Activated CD4-positive, alpha-beta T cell treated with anti-CD3 and anti-CD28 coated beads, Interleukin-2, amount 50 U/mL, for 24 hours (primary cell): ENCODE measurements at places on chromosomes 2 and 18.

GRCh38 chr18:63460414-63460813 is 16.3 kb upstream of the SERPINB5 start:
- no peak for DNase-seq

- DNase-seq: no peak
Observed at GRCh38 chr2:219676586-219676985, 49.2 kb downstream of the SLC4A3 start.

DNA sequence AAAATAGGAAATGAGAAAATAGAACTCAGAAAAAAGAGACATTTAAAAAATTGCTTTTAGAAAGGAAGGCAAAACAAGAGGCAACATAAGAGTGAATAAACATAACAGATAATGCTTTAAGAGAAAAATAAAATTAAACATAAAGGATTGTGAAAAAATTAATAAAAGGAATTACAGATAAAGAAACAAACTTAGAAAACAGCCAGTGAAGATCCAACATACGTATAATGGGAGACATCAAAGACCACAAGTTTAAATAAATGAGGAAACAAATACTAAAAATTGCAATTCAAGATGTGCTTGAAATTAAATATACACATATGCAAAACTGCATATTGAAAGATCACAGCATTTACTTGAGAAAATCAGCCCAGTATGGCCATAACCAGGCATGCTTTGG is 448.9 kb downstream of the NBAS start:
- no peak for DNase-seq

- DNase-seq: no peak
Observed at GRCh38 chr18:25518716-25519053, 166.7 kb upstream of the ZNF521 start.

DNA sequence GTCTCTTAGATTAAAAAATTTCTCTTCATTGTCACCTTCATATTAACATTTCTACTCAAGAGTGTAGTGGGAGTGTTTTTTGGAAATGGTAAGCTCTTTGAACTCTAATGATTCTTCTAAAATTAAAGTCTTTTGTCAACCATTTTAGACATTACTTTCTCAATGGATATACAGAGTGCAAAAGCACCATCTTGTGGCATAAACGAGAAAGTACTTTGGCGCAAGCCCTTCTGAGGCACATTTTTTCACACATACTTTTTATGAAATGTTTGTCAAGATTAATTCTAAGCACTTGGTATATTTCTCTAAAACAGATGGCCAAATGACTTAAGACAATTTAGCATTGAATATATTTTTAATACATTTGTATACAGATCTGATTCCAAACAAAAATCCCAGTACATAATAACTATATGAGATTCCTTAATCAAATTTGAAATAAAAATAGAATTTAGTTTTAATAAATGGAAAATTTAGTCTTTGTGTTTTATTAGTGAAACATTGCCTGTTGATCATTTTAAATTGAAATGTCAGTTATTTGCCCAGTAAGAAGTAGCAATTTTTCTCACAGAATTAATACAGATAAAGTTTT is 63.3 kb upstream of the GALNT5 start:
- DNase-seq: peak; percentile 12

DNA sequence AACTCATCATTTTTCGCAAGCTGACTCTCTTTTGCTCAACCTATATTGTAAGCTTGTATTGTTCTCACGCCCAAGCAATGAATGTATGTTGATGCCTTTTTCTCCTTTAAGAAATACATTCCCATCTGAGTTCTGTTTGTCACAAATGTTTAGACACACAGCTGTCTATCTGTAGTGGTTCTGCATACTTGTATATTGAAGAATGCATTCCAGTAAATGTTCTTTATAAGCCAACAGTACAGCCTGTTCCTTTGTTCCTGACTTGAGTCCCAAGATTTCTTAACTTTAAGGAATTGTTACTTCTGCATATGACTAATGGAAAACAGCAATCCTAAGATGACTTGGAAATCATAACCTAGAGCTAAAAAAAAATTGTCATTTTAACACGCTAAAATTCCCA is 849.1 kb upstream of the POU3F3 start:
- no peak for DNase-seq

DNA sequence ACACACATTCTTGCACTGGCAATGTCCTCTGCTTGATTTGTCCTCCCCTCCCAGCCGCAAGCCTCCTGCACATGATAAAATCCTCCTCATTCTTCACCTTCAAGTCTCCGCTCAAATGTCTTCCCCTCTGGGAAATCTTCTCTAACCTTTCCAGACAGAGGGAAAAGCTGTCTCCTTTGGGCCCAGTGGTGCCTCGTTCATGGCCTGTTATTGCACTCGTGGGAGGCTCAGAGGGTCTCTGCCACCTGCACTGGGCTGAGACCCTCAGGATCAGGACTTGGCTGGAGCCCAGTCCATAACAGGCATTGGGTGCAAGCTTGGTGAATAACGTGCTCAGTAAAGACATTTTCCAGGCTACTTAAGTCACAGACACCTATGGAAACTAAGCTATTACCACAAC is 68.6 kb downstream of the PTGR3 start:
- DNase-seq: no peak

DNA sequence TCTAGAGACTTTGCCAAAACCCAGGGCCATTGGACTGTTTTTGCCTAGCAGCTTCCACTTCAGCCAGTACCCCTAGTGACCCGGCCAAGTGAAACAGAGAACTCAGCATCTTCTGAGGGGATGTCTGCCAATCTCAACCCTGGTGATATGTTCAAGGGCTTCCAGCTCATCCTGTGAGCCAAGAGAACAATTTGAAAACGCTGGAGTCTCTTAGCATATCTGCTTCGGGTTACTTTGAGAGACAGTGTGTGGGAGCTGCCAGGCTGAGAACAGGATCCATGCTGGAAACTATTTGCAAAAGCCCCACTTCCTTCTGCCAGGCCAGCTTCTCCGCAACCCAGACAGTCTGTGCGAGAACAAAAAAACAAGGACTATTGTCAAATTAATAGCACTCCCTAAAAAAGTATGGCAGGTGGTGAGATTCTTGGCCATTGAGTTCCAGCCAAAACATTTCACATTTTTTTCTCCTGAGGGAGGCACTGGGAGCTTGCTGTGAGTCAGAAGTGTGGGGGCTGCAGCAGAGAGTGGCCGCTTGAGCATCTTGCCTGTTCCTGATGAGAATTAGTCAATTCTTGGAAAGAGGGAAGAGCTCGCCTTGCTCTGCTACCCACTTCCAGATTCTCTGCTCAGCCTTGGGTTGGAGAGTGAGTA is 395.6 kb upstream of the TRIB2 start:
- DNase-seq: no peak

- no peak for DNase-seq
Observed at GRCh38 chr18:35696307-35696706, 114.8 kb downstream of the GALNT1 start.

DNA sequence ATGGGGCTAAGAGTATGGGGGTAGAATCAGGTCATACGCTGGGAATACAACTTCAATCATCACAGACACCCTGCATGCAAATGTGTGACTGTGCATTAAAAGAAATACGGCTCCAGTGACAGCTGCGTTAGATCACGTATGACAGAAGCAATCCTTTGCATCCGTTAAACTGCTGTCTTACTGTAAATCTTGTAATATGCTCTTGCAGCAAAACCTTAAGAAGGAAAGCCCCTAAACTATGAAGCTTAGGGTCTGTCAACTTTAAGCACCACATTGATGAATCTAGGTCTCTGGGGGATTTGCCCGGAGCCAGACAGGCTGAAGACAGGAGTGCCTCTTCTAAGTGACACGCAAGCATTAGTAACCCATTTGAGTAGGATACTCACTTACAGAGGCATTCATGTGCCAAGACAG is 84.7 kb upstream of the EML6 start:
- no peak for DNase-seq

DNA sequence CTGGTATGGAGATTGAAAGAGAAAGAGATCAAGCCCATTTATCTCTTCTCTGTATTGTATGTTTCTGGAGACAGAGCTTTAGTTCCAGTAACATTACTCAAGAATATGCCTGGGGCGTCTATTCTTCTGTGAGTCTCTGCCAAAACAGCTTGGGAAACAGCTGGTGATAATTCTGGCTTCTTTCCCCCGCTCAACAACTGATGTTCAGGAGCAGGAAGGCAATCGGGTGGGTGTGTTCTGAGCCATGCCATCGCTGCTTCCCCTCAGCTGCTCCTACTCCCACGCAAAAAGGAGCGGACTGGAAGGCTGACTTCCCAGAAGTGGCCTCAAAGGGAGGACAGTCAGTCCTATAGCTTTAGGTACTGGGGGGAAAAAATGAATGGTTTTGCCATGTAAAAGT is 695.1 kb downstream of the PLCL1 start:
- DNase-seq: no peak

DNA sequence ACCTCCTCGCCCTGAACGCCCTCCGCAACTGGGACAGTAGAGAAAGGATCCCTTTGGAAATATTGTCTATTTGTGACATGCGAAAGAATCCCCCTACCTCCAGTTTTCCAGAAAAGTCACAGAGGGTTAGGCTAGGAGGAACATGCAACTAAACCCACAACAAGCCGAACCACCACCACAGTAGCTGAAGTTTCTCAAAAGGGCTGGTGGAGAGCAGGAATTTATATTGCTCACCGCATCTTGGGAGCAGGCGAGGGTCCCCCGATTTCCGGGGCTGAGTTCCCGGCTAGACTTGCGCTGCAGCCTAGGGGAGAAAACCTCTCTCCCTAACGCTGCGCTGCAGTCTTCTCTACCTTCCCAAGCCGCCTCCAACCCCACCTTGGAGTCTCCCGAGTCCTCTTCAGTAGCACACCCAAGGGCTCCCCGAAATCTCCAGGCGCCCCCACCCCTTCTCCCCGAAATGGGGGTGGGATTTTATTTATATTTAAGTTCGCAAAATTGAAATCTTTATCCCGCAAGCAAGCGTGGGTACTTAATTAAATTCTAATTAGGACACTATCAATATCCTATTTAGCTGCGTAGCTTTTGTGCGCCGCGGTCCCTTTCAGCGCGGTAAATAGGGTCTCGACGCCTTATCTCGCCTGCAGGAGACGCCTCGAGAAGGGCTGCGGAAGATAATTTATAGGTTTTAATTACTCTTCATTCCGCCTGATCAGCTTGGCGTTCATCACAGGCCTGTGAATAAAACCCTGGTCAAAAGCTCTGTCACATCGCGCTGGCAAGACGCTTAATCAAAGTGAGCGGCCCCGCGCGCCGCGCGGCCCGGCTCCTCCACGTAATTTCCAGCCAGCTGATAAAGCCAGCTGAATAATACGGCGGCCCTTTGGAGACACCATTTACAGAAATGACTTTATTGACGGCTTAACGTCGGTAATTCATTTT is 2.0 kb upstream of the EN1 start:
- DNase-seq: no peak
